EH (cell line): ENCODE measurements at places on chromosomes 5 and 9.

DNA sequence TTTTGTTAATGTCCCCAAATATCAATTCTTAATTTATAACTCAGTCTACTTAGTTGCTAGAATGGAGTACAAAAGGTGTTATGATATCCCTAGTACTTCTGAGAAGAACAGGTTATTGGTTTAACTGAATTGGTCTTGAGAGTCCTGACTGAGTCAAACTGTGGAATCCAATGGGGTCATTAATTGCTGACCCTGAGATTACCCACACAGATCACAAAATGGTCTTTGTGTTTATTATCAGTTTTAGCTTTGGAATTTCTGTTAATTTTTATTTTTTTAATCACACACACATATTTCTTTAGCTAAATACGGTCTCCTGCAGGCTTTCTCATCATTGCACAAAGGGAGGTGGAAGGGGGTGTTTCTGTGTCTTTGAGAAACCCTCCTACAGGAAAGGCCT, 301.6 kb downstream of the EBF1 start:
- DNase-seq = no peak

DNA sequence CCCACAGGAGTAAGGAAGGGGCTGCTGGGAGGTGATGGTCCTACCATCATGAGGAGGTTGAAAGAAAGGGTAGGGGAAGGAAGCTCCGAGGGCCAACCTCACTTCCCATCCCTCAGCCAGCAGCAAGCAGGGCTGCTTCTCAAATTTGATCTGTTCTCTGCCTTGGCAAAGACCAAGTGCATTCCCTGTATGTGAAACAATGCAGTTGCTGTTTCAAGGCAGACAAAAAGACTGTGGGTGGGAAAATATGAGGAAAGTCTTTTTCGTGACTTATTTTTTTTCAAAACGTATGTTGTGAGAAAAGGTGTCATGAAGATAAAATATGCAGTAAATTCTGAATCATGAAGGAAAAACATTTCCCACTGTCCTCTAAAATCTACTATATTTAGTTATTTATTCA, 165.9 kb downstream of the ARSB start:
- no peak for DNase-seq

DNA sequence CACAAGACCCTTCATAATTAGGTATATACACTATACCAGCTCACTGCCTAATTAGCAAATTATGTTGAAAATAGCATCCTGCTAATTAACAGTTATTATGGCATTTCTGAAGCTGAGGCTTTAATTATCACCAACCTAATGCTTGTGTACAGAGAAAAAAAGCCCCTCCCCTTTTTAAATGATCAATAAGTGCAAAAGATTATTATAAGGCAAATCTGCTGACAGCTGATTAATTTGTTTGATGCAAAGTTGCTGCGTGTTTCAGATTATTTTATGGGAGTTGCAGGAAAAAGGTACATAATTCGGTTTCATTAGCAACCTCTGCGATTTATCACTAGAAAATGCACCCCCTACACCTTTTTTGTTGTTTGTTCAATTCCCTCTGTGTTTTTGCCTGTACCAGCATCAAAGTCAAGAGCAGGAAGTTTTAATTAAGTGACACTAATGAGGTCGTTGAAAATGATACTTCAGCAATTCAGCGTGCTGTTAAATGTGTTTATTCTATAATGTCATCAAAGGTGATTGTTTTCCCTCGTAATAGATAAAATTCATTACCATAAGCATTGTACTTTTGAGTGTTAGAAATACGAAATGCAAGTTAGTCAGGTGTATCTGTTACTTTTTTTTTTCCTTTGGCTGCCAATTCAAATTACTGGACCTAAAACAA, 170.0 kb downstream of the EBF1 start:
- no peak for DNase-seq

DNA sequence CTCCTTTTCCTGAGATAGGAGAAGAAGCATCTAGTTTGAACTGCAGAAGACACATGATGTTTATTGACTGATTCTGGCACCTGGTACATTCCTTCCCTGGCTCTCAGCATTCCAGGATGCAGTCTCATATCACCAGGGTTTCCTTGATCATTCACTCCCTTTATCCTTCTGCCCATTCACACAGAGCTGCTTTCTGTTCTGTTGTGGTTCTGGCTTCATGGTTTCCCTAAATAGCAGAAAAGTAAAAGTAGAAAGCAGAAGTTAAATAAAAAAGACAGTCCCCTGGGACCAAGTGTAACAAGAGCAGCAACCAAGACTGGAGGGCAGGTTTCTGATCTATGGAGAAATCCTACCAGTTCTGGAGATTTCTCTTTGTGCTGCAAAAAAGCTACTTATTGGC, 3.2 kb downstream of the IFNA8 start:
- DNase-seq = no peak

- DNase-seq = peak; percentile 4
Observed at GRCh38 chr9:77210116-77210515, 32.8 kb downstream of the VPS13A start.

- DNase-seq = no peak
Observed at GRCh38 chr9:38424918-38425317, 664 bp upstream of the IGFBPL1 start.

GRCh38 chr5:31062902-31063580, 130.4 kb upstream of the CDH6 start:
- DNase-seq = no peak

GRCh38 chr9:136062657-136063439, 32.2 kb downstream of the NACC2 start:
- no peak for DNase-seq

DNA sequence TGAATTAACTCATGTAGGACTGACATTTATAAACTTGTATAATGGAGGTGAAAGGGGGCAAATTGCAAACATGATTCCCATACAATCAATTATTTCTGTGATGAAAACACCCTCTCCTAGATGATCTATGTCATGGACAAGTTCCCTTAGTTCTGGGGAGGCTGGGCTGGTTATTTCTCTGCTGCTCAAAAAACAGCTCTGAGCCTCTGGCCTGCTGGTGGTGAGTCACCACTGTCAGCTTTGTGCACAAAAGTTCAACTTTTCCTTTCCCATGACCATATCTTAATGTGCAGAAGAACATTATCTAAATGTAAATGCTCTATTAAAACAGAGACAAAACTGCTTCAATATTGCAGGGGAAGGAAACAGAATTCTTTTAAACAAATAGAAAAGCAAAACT, 85.0 kb downstream of the HMHB1 start:
- peak; percentile 72 for DNase-seq
